NCI-H345 (cell line): ENCODE measurements at places on chromosomes 2 and 18.

DNA sequence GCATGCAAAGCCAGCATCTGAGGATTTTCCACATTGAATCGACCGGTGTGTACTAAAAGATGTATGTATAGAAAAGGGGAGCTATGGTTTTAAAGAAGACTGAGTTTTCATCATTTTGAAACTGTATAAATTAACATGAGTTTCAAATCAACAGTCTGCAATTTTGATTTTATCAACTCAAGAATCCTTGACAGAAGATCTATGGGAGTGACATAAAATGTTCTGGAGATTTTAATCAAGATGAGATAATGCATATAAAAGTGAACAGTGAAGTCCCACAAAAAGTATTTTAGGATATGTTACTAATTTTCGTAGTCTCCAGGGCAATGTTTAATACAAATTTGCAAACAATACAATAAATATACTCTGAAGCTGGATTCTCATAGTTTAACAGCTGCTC, 24.0 kb upstream of the CERS6 start:
- no peak for DNase-seq

DNA sequence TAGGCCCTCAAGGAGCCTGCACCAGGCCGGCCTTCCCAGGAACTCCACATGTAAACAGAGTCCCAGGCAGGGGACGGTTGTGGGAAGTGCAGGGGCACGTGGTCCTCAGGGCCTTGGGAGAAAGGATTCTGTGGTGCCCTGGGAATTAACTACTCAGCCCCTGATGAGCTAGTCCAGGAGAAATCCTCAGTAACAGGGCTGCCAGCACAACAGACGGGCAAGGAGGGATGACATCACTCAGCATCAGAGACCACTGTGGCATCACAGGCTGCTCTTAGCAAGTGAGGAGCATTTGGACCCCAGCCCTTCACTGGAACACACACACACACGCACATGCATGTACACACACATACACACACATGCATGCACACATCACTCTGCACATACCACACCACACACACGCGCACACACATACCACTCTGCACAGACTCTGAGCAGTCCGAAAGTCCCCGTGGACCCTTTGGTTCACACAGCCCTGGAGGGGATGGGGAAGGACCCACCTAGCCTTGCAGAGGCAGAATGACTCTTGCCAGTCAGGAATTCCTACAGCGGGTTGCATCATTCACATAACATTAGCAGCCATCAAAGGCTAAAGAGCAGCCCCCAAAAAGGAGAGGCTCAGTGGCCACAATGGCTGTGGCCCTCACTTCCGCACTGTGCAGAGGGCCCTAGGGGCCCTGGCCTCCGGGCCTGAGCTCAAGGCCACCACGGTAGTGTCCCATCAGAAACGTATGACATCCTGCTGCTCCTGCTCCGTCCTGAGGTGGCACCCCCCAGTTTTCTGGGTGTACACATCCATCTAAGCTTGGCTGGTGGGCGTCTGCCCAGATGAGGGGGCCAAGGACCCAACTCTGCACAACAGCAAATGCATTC, 1.9 kb upstream of the NMUR1 start:
- DNase-seq = no peak

GRCh38 chr2:7430869-7431641, 513.8 kb downstream of the RNF144A start:
- no peak for DNase-seq

DNA sequence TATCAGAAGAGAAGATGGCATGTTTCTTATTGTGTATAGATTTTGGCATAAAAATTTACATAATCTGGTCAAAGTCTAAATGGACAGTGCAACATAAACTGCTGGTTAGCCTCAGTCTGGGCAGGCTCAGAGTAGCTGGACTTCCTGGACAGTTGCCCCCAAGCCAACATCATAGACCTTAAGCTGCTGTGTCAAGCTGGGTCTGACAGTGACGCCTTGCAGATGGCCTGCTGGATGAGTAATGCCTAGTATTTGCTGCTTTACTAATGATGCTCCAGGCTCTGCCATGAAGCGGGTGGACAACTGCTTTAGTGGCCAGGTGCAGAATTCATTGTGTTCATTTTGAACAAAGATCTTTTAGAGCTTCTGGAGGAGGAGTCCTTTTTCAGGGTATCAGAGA, 603.7 kb upstream of the ZEB2 start:
- DNase-seq = no peak

DNA sequence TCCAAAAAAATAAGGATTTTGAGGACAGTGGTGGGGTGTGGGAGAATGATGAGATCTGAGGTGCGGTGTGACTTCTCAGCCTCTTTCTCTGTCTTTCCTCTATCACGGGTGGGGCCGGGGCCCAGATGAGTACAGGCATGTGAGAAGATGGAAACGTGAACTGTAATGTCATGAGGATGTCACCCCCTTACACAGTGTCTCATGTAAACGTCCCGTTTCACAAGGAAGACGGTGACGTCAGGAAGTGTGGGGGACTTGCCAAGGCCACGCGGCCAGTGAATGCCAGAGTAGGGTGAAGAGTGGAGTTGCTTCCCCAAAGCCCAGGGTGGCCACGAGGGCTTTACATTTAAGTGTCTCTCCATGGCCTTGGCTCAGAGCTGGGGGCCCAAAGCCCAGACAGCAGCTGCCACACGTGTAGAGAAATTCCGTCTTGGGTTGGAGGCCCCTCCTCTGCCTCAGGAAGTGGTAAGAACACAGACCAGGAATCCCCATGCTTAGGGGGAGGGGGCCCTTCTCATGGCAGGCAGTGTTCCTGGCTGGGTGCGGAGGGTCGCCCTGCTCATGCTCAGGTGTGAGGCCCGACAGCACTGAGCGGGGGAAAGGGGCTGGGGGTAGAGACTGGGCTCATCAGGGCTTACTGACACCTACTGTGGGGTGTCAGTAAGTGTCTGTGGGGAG, 80.9 kb upstream of the SMAD7 start:
- DNase-seq = no peak

DNA sequence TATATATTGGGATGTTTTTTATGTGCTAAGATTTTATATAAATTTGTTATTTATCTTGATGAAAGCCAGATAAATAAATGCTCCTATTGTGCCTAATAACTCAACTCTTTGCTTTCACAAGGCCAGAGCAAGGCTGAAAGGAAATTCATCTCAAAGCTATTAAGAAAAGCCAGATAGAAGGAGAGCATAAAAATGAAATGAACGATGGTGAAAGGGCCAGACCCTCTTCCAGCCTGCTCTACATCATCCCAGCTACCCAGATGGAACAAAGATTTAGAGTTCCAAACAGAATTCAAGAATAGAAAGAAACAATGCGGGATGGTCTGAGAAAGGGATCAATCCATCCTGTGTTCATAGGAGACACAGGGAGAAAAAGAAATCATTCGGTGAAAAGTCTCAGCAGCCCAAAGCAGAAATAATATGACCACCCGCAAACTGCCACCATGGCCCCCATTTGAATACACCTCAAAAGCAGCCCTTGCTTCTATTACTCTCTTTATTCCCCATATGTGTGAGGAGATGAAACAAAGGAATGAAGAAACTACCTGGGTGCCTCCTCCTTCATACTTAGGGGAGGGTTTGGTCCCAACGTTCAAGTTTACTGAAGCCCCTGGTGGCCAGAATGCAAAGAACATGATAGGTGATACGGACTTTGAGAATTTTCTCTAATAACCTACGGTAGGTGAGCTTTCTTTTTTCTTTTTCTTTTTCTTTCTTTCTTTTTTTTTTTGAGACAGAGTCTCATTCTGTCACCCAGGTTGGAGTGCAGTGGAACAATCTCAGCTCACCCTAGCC, 110.1 kb upstream of the FBXO11 start:
- no peak for DNase-seq

GRCh38 chr2:10048501-10049171, 5.3 kb downstream of the KLF11 start:
- DNase-seq = no peak

DNA sequence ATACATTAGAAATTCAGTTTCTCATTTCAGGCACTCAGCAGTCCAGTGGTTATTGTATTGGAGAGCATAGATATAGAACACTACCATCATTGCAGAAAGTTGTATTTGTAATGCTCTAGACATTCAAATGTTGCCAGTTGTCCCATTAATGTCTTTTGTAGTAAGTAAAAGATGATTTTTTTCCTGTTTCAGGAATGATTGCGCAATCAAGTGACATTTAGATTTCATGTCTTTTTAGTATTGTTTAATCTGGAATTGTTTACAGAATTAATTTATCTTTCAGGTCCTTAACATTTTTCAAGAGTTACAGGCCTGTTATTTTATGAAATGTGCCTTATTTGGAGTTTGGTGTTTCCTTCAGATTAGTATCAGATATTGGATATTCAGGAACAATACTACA, 134.7 kb downstream of the MSTN start:
- no peak for DNase-seq

DNA sequence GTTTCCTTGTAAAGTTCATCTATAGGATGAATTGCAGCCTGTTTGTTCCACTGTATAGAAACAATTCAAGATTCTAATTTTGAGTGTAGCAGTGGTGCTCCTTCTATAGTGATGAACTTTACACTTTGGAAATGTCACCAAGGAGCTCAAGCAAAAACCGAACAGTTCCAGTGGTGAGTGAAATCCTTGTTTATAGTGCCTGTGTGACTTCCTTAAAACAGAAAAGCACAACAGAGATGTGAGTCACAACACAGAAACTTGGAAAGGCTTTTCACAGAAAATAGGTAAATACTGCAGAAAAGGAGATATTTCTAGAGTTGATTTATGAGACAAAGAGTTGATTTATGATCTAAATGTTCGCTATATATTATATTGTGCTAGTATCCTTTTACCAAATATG, 482.0 kb downstream of the PTPRM start:
- DNase-seq = no peak

DNA sequence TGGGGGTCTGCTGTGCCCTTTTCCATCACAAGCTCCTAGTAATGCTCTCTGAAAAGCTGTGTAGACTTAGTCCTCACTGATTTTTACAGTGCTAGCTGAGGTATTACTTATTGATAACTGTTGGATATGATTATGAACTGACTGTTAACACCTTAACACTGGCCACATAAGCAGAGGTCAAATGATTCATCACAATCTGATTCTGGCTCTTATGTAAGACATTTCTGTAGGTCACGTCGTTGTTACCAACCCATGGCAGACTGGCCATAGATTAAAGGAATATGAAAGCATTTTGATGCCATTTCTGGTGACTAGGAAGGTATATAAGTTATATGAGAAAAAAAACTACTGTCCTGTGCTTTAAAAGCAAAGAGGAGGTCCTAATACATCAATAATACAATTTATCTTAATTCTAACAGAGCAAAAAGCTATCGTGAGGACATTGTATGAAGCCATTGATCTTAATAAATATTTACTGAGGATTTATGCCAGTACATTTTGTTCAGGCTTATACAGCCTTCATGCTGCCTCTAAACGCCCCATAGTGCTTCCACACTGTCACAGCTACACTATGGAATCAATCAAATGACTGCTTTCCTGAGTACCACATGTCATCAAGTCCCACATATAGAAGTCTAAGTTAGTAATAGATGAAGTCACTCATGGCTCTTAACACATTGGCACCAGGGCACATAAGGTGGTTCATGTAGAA, 6.9 kb upstream of the RND3 start:
- no peak for DNase-seq

GRCh38 chr2:240170354-240170735, 29.9 kb upstream of the OTOS start:
- DNase-seq = no peak

GRCh38 chr2:85066006-85066740, 67.0 kb upstream of the TCF7L1 start:
- no peak for DNase-seq

- no peak for DNase-seq
These were observed 749.2 kb downstream of the ADCYAP1 start for GRCh38 chr18:1653873-1654272.

DNA sequence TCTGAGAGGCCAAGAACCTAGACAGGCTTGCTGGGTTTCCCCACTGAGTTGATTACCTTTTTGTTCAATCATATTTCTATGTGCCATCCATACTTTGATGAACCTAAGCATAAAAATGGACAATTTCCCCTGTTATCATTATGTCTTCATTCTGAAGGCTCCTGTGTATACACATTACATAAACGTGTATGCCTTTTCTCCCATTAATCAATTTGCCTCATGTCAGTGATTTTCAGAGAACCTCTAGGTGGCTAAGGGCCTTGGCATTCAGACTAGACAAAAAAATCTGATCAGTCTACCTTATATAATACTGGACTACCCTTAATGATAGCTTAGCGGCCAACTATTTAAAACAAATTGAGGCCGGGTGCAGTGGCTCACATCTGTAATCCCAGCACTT, 4.1 kb upstream of the PEX13 start:
- DNase-seq = no peak

DNA sequence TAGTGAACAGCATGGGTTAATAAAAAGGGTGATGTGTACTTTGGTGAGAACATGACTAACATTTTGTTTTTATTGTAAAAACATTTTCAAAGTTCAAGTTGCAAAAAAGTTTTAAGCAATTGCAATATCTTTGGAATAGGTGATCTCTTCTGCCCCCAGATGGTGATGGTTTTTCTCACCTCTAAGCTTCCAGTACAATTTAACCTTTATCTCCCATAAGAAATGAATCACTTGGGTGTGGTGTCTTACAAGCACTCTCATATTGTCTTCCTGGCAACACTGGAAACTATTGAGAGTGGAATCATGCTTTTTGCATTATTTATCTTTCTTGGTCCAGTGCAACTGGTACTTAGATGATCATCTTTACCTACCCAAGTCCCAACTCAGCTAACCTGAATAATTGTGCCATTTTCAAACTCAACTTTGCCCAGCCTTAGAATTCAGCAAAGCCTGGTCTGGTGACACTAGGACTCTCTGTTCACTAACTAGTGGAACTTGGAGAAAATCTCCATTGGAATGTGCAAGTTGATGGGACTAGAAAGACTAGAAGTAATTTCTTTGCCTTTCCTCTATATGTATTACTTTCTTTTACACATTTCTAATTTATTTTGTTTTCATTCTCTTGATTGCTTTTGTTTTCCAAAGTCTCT, 964.7 kb upstream of the ZEB2 start:
- DNase-seq = no peak

DNA sequence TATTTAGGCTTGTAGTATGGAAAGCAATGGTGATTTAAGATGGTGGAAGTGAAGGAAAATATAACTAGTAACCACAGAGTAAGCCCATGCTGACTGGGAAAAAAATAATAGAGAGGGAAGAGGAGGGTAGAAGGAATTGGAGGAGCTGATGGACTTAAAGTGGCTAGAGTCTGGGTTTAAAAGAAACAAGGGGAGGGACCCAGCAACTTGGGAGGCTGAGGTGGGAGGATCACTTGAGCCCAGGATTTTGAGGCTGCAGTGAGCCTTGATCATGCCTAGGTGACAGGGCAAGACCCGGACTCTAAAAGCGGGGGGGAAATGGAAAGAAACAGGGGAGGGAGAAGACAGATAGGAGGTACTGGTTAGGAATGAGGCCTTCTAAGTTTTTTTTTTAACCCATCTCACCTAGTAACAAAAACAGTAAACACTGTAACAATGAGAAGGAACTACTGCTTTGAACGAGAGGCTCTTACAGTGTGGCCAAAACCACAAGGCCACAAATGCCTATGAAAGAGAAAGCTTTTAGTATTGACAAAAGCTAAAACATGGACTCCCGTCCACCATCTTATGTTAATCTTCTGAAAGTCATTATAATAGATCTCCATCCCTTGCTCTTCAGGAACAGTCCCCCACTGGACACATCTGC, 26.6 kb downstream of the METTL8 start:
- DNase-seq = no peak

GRCh38 chr18:76592981-76593381, 97.9 kb upstream of the ZNF516 start:
- DNase-seq = no peak
